ENCODE measurements at places on chromosomes 6 and 20. TPM values are rescaled to one million over a fixed set of nuclear protein-coding genes. Genes with fewer than 3 reads are reported as not detected.

Gene HRH3
- not detected for total RNA-seq

Gene ARMC2
- 2.7 TPM for total RNA-seq

Gene TRIM31
- total RNA-seq: not detected

Gene PLEKHG1
- total RNA-seq: 3.3 TPM

Gene CBLN4
- total RNA-seq: not detected

Gene TTLL9
- 0.16 TPM for total RNA-seq

Gene IPCEF1
- 0.47 TPM for total RNA-seq

Gene DEFB124
- not detected for total RNA-seq

Gene MMUT
- total RNA-seq: 16.2 TPM

Gene ARHGAP40
- total RNA-seq: not detected

Gene EEF1E1
- 22.9 TPM for total RNA-seq

Measured in bronchial smooth muscle cell (primary cell).